ENCODE measurements at places on chromosomes 1 and 21. TPM values are rescaled to one million over a fixed set of nuclear protein-coding genes. Genes with fewer than 3 reads are reported as not detected.

The SPATA46 gene
- total RNA-seq = not detected

The REN gene
- not detected for total RNA-seq

The CSMD2 gene
- total RNA-seq = not detected

The CYP2J2 gene
- total RNA-seq = 0.12 TPM

The GJA9 gene
- 0.05 TPM for total RNA-seq

The MR1 gene
- total RNA-seq = 6.6 TPM

The KCNE2 gene
- total RNA-seq = not detected

The TNNT2 gene
- 0.67 TPM for total RNA-seq

The HMCN1 gene
- total RNA-seq = 0.02 TPM

The IL24 gene
- 0.50 TPM for total RNA-seq

The SPRR1B gene
- total RNA-seq = not detected

The MX2 gene
- total RNA-seq = not detected

The HLX gene
- total RNA-seq = 3.6 TPM

The KANK4 gene
- 0.40 TPM for total RNA-seq

The PPIAL4G gene
- total RNA-seq = not detected

The HPDL gene
- total RNA-seq = 2.7 TPM

The OLIG2 gene
- not detected for total RNA-seq

The ZNF697 gene
- 1.4 TPM for total RNA-seq

The PCP4L1 gene
- not detected for total RNA-seq

The GPR25 gene
- total RNA-seq = not detected

The SPAG17 gene
- not detected for total RNA-seq

The SLC44A3 gene
- 1.8 TPM for total RNA-seq

The SELP gene
- total RNA-seq = not detected

The ADCY10 gene
- total RNA-seq = not detected

The RNF19B gene
- 18.9 TPM for total RNA-seq

The HLCS gene
- 9.0 TPM for total RNA-seq

The BNIPL gene
- total RNA-seq = 0.17 TPM

The C8A gene
- total RNA-seq = not detected

The GNG12 gene
- 74.5 TPM for total RNA-seq

The SPRR1A gene
- not detected for total RNA-seq

The TMOD4 gene
- total RNA-seq = not detected

The POFUT2 gene
- total RNA-seq = 17.3 TPM

The SLC45A3 gene
- total RNA-seq = 3.8 TPM

The C1orf167 gene
- total RNA-seq = not detected

The RXFP4 gene
- total RNA-seq = 0.07 TPM

The EVA1C gene
- total RNA-seq = 53.6 TPM

The CHIA gene
- total RNA-seq = not detected

The OLFML3 gene
- total RNA-seq = 4.1 TPM

The CRNN gene
- total RNA-seq = not detected

The NPR1 gene
- total RNA-seq = 3.2 TPM

The PTPN7 gene
- total RNA-seq = not detected

The MANEAL gene
- 26.5 TPM for total RNA-seq

The TM2D1 gene
- total RNA-seq = 24.2 TPM

The HAO2 gene
- not detected for total RNA-seq

The LBR gene
- 51.1 TPM for total RNA-seq

The PWP2 gene
- 2.0 TPM for total RNA-seq

The PLEKHG5 gene
- 3.9 TPM for total RNA-seq

The FAM177B gene
- not detected for total RNA-seq

The ANP32E gene
- 45.3 TPM for total RNA-seq

The FOXD2 gene
- 0.53 TPM for total RNA-seq

The OR6N2 gene
- total RNA-seq = not detected

The SLC30A10 gene
- total RNA-seq = 0.05 TPM

Measured in A549 treated with dexamethasone at 1 μM for 4 hours (cell line).